ENCODE measurements at places on chromosomes 16 and 17.

DNA sequence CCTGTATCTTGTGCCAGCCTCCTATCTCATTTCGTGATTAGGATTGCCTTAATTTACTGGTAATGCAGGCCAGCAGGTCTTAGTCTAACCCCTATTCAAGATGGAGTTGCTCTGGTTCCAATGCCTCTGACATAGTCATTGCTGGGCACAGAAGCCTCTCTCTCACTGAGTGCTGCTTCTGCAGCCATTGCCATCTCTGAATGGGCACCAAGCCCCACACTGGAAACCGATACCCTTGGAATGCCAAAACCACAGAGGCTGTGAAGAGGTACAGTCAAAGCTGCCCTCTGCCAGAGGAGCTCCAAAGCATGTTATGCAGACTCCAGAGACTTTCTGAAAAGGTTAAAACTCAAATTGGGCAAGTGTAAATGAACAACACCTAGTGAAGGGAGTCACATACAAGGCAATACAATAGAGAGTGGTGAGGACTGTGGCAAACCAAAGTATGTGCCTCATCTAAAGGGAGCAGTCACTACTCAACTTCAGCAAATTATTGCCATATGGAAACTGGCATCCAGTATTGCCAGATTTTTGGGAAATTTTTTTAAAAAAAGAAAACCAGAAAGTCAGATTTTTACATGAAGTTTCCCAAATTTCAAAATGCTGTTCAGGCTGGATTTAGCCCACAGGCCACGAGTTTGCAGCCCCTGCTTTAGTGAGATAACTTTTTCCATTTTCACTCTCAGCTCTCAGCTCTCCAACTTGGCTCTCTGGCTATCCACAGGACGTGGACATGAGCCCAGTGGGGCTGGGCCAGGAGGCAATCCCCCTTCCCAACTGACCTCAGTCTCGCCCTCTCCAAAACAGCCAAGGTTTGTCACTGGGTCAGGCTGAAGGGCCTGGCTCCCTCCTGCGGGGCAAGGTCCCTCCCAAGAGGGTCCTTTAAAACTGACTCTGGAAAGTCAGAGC, 2.1 kb upstream of the MMP2 start:
- DNase-seq, result no peak

DNA sequence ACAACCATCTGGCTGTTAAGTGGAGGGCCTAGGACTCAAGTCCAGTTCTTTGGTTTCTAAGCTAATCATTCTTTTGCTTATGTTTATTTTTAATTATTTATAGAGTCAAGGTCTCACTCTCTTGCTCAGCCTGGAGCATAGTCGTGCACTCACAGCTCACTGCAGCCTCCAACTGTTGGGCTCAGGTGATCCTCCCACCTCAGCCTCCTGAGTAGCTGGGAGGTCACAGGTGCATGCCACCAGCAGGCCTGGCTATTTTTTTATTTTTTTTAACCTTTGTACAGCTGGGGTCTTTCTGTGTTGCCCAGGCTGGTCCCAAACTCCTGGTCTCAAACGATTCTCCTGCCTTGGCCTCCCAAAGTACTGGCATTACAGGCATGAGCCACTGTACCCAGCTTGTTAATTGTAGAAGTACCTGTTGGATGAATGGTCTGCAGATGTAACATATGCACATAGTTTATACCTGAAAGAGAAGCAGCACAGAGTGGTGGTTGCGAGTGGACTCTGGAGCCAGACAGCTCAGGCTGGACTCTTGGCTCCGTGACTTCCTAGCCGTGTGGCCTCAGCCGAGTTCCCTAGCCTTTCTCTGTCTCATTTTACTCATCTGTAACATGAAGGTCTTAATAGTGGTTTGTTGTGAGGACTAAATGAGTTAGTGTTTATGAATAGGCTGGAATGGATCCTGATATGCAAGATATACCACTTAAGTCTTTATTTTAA, 337.5 kb downstream of the SNX29 start:
- DNase-seq, result no peak

- no peak for DNase-seq
Observed at GRCh38 chr16:79537584-79537983, 63.0 kb downstream of the MAF start.

GRCh38 chr16:90008708-90009145, 10.5 kb downstream of the DBNDD1 start:
- DNase-seq, result no peak

- no peak for DNase-seq
Observed at GRCh38 chr17:37084372-37084771, 135.6 kb downstream of the AATF start.

DNA sequence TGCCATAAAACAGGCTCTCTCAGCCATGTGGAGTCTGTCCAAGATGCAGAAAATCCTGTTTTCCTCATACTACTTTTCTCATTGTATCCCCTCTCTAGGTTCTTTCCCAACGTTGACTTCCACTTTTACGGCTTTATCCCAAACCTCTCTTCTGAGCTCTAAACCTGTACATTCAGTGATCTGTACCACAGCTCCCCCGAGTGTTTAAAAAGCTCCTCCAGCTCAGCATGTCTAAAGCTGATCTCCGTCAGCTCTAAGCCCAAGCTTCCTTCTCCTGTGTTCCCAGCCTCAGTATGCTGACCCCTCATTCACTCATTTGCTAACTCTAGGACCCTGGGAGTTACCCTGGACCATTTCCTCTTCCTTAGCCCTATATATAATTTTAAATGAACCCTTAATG, 144.6 kb downstream of the DNAH9 start:
- DNase-seq, result no peak

DNA sequence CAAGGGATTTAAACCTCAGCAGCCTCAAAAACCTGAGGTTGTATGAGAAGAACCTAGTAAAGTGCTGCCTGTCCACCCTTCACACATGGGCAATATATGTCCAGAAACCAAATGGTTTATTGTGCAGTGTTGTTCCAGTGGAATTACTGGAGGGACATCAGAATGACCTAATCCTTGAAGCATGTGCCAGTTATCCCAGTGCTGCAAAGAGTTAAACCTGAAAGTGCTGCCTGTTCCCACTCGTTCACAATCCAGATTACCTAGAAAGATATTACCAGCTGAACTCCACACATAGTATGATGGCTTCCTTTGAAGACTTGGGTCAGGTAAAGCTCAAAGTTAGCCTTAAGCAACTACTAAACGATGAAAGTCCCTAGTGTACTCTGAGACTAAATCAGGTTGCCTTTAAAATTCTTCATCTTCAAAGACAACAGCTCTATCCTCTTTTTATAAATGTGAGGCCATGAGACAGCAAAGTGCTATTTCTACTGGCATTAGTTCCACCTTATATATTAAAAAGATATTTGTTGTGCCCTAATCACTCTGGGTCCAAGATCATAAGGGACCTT, 133.1 kb downstream of the SNX11 start:
- no peak for DNase-seq

DNA sequence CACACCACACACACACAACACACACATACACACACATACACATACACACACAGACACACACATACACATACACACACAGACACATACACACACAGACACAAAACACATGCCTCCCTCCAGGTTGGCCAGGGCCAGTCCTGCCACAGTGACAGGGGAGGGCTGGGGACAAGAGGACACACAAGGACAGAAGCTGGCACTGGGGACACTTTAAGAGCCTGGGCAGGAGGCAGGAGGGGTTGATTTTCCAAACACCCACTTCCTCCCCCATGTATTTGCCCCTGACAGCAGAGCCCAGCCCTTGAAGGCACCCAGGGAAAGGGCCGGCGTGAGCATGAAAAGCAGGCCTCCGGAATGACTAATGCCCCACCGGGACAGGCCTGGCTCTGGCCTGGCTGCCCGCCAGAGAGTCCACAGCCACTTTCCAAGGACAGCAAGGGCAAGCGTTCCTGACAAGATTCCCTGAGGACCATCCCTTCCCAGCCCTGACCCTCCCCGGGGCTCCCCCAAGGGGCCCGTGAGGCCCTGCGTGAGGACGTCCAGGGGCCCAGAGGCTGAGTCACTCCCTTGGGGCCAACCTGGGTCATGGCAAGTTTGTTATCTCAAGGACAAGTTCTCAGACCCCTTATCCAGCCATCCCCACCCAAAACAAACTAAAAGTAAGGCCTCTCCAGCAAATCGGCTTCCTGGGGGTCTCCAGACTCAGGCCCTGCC, 235.6 kb downstream of the ZNF423 start:
- no peak for DNase-seq

DNA sequence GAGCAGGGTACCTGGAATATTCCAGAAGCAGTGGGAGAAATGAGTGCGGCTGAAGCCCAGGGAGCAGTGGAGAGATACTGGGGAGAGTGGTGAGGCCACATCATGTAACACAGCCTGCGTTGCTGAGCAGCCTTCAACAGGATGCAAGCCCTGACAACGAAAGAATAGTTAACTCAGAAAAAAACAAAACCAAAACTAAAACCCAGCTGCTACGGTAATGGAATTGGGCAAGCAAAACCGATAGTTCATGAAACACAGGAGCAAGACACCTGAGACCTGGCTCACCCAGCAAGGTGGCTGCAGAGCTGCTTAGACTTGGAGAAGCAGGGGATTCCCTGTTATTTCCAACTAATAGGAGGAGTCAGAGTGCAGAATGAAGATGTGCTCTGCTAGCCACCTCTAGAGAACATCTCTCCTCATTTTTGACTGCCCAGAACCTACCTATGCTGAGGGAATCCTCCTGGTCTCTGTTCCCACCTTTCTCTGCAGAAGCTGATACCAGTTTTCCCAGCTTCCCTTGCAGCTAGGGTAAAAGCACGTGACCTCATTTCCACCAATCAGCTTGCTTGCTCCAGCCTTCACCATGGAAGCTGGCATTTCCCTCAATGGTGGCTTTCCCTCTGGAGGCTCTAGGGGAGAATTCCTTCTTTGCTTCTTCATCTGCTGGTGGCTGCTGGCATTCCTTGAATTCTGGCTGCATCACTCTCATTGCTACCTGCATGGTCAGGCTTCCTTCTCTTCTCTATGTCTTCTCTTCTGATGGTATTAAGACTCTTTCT, 59.4 kb upstream of the XYLT1 start:
- no peak for DNase-seq

DNA sequence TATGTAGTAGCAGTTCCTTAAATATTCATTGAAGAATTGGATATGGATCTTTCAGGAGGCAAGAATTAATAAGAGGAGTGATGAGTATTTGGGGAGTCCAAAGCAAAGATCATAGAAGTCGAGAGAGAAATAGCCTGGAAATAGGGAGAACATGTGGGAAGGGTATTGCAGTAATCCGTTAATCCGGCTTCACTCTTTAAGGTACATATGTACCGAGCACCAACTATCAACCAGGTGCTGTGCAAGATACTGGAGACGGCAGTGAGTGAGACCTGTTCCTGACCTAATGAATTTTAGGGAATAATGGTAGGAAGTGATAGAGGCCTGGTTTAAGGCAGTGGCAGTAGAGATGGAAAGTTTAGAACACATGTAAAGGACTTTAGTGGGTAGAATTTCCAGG, 1.1 kb downstream of the ELP5 start:
- no peak for DNase-seq

GRCh38 chr17:39225959-39226683, 376 bp upstream of the STAC2 start:
- peak; percentile 41 for DNase-seq

DNA sequence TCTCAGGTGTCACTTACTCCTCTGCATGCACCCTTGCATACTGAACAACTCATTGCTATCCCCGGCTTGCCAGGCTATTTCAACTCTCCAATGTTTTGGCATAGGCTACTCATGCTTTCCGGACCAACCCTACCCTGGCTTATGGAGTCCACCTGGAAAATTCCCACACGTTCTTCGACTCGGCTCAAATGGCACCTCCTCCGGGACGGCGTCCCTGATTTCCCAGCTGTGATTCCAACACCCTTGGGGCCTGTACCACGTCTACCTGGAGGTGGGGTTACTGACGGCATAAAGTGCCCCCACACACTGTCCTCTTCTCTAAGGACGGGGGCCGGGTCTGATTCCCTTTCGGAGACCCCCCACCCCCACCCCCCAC, 498 bp downstream of the SMYD4 start:
- DNase-seq, result no peak

- DNase-seq, result no peak
Observed at GRCh38 chr17:29789196-29790170, 140.5 kb downstream of the SSH2 start.

- DNase-seq, result no peak
Observed at GRCh38 chr16:14344292-14344691, 273.2 kb downstream of the MRTFB start.

DNA sequence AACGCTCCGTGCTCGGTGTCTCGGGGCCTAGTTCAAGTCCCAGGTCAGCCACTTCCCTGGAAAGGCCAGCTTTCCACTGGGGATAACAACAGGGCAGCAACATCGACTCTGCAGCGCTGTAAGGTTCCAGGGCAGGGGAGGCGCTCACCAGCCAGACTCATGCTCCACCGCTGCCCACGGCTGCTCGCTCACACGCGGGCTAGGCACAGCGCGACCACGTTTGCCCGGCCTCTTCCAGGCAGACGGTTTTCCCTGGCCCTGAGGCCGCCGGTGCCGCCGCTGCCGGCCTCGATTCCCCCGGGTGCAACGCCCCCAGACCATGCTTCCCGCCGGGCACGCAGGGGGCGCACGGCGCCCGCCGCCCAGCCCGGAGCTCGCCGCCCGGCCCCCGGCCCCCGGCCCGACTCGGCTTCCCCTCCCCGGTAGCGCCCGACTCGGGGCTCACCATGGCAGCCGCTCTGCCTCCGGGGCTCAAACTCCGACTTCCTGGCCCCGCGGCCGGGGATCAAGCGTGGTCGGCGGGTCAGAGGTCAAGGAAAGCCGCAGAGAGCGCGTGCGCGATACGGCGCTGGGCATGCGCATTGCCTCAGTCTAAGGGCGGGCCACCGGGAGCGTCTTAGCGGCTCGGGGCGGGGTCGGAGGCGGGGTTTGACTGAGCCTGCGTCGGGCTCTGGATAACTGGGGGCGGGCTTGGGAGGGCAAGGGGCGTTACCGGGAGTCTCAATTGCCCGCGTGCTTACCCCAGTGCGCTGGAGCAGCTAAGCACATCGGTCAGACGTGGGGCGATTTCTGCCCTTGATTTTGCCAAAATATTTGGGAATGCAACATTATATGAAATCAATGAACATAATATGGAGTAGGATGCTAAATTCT, at the start of gene PAM16:
Gene PAM16 (minus strand): TSS at position 535 of the 873 bp plus-strand sequence. CDS start 87 bp downstream, at position 448.
- peak; percentile 96 for DNase-seq

DNA sequence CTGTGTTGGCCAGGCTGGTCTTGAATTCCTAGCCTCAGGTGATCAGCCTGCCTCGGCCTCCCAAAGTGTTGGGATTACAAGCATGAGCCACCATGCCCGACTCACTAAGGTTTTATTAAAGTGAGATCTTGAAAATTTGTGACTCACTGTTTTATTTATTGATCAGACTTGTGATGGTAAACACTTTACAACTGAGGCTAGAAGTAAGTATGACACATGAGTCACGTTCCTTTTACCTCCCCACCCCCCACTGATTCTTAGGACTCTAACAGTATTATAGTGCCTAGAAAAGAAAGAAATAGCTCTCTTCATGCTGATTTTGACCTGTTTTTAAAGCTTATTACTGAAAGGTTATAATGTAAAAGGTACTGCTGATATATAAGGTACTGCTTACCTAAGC, 160.6 kb downstream of the TANC2 start:
- no peak for DNase-seq

Data from NCI-H1092 treated with DMSO at 0.1 percent for 48 hours (cell line).